ENCODE measurements at places on chromosomes 5 and 9.

DNA sequence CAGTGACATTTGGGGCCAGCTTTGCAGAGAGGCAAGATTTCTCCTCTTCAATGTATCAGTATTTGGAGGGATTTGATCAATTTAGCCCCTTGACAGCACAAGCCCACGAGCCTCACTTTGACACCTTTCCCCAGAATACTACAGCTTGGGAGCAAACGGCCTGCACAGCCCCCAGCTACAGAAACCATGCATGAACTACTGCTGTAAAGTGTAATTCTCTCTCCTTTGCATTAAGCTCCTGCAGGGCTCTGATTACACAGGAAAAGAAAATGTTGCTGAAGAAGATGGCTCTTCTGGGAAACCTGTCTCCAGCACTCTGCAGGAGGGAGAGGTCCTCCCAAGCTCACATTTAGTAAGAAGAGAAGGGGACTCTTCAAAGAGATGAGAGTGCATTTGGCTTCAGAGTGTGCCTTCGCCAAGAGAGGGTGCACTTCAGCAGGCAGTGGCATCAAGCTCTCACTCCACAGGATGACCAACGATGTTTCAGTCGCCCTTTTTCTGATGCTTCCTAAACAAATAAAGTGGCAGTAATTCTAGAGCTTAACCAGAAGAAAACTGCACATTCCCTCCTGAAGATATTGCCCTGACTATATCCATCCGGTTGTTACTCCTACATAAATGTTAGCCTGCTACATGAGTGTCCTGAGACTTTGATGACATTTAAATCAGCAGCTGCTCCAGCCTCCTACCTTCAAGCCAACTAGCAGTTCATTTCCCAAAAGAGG is 272.2 kb downstream of the AUH start:
- peak; percentile 66 for DNase-seq

DNA sequence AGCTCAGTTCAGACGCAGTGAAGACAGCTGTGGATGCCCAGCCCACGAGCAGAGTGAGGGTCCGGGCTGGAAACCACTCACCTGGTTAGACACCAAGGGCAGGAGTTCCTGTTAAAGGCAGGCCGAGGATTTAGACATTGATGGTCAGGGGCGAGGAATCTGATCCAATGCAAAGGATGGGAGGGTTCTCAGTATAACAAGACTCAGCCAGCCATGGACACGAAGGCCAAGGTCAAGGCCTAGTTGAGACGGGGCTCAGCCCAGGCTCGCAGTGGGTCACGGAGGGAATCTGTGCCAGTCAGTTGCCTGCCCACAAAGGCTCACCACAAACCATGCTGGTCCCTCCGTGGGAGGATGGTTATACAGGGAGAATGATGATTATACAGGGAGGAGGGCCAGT is 63.3 kb upstream of the FCN1 start:
- DNase-seq, result no peak

- DNase-seq, result no peak
Measured at GRCh38 chr5:95809414-95809960, 13.0 kb downstream of the GLRX start.

GRCh38 chr9:112705768-112706427 is 12.0 kb downstream of the INIP start:
- DNase-seq, result peak; percentile 76

- peak; percentile 71 for DNase-seq
Measured at GRCh38 chr9:11086561-11086960, 473.8 kb upstream of the PTPRD start.

DNA sequence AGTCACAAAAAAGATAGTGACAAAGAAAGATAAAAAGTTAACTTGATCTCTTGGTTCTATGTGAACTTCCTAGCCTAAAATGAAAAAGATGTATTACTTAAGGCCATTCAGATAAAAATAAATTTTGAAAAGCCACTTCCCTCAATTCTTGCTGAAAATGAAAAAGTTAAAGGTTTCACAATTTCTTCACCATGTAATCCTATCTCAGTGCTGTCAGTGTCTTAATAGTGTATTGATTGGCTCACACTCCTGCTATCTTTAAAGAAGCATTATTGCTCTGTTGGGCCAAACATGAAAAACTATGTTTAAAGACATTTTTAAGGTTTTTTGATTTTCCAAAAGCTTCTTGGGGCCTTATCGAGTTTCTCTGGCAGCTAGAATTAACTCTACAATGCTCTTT is 18.1 kb upstream of the EGFLAM start:
- DNase-seq, result no peak

- no peak for DNase-seq
Measured at GRCh38 chr5:123066016-123066415, 23.0 kb upstream of the PRDM6 start.

DNA sequence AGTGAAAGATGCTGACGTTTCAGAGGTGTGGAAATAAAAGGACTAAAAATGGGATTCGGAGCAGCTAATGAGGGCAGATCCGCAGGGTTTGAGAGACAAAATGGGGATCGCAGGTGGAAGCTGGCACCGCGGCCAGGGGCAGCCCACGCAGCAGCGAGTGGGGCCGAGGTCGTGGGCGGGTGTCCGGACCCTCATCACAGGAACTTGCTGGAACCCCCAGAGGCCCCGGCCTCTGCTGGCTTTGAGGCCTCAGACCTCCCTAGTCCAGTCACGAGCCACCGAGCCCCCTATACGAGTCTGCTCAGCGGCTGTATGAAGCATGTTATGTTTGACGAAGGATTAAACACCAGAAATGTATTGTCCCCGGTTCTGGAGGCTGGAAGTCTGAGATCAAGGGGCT is 45.8 kb upstream of the FCN1 start:
- no peak for DNase-seq

DNA sequence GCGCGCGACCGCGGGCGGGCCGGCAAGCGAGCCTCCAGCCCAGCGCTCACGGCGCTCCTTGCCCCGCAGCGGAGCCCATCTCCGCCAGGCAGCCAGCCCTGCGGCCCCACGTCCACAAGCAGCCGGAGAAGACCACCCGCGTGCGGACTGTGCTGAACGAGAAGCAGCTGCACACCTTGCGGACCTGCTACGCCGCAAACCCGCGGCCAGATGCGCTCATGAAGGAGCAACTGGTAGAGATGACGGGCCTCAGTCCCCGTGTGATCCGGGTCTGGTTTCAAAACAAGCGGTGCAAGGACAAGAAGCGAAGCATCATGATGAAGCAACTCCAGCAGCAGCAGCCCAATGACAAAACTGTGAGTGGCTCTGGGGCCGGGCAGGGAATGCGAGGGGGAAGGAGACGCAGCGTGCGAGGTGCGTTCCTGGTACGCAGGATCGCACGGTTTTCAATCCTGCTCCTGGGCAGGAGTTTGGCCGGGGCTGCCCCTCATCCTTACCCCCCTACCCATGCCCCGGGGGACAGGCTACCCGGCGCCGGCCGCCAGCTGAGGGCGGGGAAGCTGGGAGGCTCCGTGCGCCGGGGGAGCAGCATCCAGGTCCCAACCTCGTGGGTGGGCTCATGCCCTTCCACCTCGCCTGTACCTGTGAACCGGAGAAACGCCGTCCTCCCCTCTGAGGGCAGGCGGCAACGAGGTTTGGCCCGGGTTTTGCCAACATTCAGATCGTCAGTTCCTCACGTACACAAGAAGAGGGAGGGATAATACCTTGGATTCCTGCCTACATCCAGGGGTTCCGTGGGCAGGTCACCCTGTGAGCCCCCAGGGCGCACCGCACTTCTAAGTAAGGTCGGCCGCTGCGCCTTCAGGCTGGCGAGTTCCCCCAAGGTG is 6.6 kb downstream of the ISL1 start:
- DNase-seq, result peak; percentile 80

- DNase-seq, result no peak
Measured at GRCh38 chr9:135500071-135500524, 384 bp upstream of the MRPS2 start.

Measured in mesendoderm (in vitro differentiated cells).